Smooth muscle cell of the brain vasculature (primary cell): ENCODE measurements at places on chromosomes 7 and 10.

DNA sequence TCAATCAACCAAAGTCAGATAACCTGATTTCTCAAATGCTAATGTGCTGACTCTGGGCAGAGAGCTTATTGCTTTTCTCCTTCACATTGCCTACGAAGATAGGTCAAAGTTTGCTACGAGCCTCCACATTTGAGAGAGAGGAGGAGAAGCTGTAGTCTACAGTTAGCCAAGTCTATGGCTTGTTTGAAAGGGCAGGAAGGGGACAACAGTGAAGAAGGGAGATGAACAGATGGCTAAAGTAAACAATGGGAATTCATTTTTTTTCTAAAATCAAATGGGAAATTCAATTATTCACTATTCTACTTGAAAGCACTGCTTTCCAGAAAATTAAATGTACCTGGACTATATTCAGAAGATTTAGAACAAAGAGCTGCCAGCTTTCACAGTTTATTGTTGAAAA, 126.7 kb upstream of the C1QL3 start:
- DNase-seq: no peak

GRCh38 chr7:103637726-103638125, 191.7 kb upstream of the SLC26A5 start:
- no peak for DNase-seq

DNA sequence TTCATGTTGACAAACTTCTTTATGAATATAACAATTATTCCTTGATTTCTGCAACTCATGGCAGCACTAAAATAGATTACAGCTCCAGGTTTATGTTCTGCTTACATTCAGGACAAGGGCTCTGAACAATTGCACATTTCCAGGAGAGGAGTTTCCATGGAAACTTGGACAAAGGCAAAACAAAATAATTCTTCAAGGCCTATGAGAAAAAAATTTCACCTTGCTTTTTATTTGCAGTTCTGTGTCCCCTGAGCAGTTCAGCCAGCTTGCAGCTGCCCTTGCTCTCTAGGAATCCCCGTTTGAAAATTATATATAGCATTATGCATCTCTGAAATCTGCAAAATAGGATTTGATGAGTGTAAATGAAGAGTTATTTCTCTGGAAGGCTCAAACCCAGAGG, 71.7 kb downstream of the ARL4A start:
- no peak for DNase-seq

DNA sequence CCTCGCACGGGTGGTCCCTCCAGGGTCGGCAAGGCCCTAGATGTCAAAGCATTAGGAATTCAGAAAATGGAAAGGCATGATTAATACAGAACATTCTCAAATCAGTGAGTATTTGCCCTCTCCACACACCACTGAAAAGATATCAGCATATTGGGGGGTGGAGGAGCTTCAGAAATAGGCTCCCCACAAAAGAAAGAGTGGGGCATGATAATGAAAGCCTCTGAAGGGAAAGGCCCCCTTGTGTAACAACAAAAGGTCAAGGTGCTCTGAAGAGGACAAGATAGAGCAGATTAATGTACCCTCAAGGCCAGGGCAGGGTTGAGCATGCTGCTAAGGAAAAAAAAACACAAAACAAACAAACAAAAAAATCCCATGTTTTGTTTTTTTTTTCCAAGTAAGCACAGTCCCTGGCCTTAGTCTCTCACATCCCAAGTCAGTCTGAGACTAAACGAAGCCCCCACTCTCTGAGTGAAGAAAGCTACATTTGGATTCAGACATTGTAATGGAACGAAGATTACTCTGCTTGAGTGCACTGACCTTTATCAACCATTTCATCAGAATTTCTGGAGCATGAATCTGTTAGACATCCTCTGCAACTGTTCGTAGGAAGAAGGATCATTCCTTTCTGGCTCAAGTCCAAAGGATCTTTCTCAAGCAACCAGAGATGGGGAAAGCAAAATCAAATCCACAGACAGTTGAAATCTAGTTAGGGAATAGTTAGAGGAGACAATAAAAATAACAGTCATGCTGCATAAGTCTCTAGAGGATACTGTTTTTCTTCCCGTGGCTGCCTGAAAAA, 27.4 kb upstream of the DGKI start:
- DNase-seq: peak; percentile 84

- DNase-seq: no peak
These were observed 47.1 kb downstream of the MYOF start for GRCh38 chr10:93434991-93435491.

GRCh38 chr7:133796782-133797745, 330.1 kb upstream of the LRGUK start:
- DNase-seq: no peak

DNA sequence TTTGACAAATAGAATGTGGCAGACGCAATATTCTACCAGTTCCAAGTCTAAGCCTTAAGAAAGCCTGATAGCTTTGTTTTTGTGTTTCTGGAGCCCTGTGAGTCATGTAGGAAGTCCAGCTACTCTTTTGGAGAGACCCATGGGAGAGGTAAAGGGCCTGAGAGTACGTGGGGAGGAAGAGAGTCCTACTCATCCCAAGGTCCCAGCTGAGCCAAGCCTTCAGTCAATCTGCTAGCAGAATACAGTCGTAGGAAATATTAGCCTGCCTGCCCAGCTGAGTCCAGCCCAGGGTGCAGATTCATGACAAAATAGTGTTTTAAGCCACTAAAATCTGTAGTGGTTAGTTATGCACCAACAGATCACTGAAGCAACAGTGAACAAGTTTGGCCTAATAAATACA, 9.0 kb upstream of the GNA12 start:
- DNase-seq: no peak

GRCh38 chr7:129955993-129956543, 3.3 kb upstream of the UBE2H start:
- no peak for DNase-seq

DNA sequence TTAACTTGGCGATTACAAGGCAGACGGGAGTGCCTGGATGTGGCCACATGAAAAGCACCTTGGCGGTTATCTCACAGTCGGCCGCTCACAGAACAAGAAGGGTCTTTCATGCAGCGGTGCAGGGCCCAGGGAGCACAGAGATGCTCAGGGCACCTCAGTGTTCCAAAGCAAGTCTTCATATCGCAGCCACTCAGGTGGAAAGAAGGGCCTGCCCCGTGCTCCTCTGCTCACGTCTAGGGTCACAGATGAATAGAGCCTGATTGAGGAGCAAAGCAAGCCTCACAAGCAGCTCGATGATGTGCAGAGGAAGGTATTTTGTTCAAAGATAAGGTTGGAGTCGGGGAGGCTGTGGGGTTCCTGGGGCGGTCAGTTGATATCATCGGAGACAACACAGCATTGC, 297.8 kb downstream of the WDR11 start:
- DNase-seq: no peak

DNA sequence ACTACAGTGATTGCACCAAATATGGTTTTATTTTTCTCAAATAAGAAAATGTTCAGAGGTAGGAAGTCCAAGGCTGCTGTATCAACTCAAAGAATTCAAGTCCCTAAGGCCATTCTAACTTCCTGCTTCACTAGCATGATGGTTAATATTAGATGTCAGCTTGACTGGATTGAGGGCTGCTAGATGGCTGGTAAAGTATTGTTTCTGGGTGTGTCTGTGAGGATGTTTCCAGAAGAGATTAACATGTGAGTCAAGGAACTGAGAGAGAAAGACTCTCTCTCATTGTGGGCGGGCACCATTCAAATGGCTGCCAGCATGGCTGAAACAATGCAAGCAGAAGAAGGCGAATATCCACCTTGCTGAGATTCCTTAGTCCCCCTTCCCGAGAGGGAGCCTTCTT, 77.4 kb upstream of the NRBF2 start:
- no peak for DNase-seq

DNA sequence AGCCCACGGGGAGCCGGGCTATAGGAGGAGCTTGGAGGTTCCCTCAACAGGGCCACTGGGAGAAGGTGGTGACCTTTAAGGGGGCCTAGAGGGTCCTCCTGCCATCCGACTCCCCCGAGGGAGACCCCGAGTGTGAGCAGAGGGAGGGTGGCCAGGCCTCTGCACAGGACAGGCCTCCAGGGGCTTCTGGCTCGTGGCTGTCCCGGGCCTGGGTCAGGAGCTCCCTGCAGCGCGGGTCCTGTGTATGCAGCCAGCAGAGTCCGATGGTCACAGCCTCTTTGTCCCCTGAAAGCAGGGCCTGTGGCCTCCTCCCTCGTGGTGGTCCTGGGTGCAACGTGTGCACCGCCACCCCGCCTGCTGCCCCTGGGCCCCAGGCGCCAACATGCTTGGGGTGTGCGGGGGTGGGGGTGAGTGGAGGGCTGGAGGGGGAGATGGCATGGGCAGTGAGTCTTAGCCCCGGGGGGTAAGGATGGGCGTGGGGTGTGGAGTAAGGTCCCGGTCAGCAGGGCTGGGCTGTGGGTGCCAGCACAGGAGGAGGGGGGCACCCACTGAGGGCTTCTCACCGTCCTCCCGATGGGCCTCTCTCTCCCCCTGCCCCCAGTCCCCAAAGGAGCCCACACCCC, 27.1 kb downstream of the UNCX start:
- no peak for DNase-seq

DNA sequence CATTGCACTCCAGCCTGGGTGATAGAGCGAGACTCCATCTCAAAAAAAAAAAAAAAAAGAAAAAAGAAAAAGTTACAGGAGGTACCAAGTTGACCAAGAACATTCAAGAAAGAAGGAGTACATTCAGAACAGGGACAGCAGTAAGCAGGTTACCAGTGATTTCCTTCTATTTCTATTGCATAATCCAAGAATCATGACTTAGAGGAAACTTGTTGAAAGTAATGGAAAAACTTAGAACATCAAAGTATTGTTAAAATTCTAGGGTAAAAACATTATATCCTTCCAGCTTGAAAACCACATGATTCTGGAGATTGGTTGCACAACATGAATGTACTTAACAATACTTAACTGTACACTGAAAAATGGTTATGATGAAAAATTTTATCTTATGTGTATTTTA, 25.2 kb downstream of the RAPGEF5 start:
- DNase-seq: no peak

DNA sequence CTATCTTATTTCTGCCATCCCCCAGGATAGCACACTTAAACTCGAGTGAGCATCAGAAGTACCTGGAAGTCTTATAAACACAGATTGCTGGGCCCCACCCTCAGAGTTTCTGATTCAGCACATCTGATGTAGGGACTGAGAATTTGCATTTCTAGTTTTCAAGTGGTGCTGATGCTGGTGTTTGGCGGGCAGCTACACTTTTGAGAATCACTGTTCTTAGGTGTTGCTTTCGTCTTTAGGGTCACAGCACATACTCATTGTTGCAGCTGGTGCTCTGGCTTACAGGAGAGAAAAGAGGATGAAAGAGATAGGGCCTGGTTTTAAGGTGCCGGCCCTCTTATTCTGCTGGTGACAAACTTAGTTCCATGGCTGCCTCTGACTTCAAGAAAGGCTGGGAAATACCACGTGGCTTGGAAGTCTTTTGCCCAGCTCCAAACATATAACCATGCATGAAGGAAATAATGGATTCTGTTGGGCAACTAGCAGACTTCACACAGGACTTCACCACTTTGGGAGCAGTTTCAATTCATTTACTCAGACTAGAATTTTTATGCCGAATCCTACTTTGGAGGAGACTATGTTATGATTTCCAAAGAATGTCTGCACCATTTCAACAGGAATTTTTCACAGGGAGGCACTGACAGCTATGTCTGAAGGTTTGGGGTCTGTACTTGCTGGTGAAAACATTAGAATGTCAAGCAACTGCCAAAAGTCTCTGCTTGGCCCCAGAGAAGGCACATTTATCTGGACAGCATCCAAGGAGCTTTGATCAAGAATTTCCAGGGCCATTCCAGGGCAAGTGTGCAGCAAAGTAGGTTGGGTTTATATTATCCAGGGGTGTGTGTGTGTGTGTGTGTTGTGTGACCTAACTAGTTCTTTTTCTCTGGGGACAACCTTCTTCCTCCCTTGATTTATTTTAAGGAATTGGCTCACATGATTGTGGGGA, 6.9 kb upstream of the MINDY4 start:
- no peak for DNase-seq

- no peak for DNase-seq
These were observed 260.3 kb downstream of the SNX13 start for GRCh38 chr7:17680026-17680425.

DNA sequence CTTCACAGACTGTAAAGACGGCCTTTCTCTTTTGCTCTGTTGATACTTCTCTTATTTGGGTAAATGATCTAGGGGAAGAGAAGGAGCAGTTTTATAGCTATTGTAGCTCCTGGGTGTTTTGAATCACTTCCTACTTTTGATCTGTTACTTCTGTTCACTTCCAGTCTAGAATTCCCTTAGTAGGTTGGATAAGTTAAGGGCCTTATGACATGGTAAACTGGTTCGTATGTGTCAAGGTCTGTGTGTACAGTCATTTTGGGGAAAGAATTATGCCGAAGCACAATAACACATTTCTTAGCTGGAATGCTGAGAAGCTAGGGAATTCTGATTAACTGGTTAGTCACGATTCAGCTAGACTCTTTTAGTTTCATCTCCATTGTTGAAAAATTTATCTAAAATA, 8.1 kb downstream of the DENND10 start:
- DNase-seq: no peak

GRCh38 chr7:149621776-149622175, 124.2 kb upstream of the ZNF746 start:
- DNase-seq: no peak

GRCh38 chr10:48938990-48939536, 577 bp downstream of the LRRC18 start:
- DNase-seq: no peak

DNA sequence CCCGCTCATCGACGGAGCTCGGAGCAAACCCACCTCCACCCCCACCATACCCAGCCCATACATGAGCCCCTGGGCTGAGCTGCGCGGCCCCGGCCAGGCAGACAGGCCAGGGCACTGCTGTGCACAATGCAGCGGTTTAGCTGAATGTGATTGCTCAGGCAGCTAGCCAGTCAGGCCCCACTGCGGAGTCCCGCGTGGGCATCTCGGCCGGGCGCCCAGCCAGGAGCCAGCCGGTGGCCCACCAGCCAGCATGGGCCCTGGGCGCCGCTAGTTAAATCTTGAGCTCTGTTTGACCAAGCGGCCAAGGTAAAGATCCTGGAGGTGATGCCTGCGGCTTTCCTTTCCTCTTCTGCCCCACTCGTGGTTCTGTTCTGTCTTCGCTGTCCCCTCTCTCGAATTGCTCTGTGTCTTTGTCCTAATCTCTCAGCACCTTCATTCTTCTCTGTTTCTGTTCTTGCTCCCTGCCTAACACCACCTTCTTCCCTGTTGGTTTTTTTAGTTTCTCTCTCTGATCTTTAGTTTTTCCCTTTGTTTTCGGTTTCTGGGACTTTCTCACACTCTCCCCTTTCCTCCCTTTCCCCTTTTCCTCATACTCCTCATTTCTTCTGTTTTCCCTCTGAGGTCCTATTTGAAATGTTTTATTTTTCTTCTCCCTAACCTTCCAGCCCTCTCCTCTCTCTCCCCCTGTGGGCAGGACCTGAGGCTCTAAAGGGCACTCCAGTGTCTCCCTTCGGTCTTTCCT, 6.6 kb downstream of the UFSP1 start:
- DNase-seq: no peak

- no peak for DNase-seq
These were observed 3.1 kb upstream of the CUX1 start for GRCh38 chr7:101814081-101814990.

- DNase-seq: no peak
These were observed 81.0 kb upstream of the LRRC4 start for GRCh38 chr7:128112018-128112780.
